ENCODE measurements at places on chromosomes 11 and 22.

GRCh38 chr11:94775567-94776327, 7.6 kb downstream of the AMOTL1 start:
- no peak for DNase-seq

- peak; percentile 80 for DNase-seq
Measured at GRCh38 chr11:118608360-118609227, 1.2 kb downstream of the PHLDB1 start.

- peak; percentile 86 for DNase-seq
Measured at GRCh38 chr11:123454060-123454651, 24.1 kb downstream of the GRAMD1B start.

GRCh38 chr11:28107191-28107749, 686 bp downstream of the KIF18A start:
- peak; percentile 29 for DNase-seq

DNA sequence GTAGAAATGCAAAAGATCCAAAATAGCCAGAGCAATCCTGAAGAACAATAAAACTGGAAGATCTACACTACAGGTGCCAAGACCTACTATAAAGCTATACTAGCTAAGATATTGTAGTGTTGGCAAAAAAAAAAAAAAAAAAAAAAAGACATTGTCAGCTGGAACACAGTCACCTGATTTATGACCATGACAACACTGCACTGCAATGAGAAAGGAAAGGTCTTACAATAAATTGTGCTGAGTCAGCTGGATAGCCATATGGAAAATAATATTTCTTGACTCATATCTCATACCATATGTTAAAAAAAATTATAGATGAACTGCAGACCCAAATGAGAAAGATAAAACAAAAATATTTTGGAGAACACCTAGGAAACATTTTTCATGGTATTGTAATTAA, 3.1 kb upstream of the PANX3 start:
- DNase-seq, result peak; percentile 44

- no peak for DNase-seq
Measured at GRCh38 chr22:39765046-39765445, 128.5 kb downstream of the ENTHD1 start.

DNA sequence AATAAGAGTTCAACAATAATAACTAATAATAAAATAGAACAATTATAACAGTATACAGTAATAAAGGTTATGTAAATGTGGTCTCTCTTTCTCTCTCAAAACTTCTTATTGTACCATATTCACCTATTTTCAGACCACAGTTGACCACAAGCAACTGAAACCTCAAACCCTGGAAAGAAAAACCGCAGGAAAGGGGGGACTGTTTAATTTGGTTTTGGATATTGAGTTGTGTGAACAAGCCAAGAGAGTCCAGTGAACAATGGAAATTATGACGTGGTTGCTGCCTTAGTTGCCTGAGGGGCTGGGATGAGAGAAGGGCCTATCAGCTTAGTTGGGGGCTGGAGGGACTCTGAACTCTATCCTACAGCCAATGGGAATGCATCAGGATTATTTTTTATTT, 178.7 kb upstream of the POU2AF2 start:
- peak; percentile 48 for DNase-seq

- DNase-seq, result no peak
Measured at GRCh38 chr11:72723508-72723907, 28.7 kb downstream of the ARAP1 start.

DNA sequence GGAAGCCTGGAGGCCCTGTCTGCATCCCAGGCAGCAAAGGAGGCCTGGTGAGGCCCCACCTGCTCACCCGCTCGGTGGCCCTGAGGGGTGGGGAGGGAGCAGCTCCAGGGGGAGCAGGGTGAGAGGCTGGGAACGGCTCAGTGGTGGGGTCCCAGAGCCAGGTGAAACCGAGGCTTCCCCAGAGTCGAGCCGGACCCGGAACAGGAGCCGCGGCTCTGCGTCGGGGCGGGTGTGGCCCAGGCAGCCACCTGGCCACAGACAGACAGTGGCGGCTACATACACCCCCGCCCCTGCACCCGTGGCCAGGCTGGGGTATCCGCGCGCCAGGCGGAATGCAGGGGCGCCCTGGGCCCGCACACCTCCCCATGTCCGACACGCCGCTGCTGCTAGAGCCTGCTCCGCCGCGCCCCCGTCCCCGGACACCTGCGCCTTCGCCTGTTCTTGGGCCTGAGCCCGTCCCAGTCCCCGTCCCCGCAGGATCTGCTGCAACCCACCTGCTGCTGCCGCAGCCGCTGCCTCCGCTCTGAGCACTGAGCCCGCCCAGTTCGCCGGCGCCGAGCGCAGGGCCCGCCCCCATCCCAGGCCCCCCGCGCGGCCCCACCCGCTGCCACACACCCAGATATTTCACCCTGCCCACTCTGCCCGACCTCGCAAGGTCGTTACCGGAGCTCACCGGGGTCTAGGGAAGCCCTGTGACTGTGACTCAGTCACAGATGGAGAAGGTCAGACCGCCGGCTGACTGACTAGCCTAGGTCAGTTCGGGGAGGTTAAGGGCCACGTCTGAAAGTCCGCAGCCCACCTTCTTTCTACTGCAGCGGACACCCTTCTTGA, at the start of gene SLC7A4:
SLC7A4 (minus strand) TSS at position 525 of the 831 bp plus-strand sequence. CDS start 749 bp downstream, outside the sequence.
- peak; percentile 35 for DNase-seq

- DNase-seq, result no peak
Measured at GRCh38 chr22:31603574-31603973, 58.4 kb downstream of the PISD start.

DNA sequence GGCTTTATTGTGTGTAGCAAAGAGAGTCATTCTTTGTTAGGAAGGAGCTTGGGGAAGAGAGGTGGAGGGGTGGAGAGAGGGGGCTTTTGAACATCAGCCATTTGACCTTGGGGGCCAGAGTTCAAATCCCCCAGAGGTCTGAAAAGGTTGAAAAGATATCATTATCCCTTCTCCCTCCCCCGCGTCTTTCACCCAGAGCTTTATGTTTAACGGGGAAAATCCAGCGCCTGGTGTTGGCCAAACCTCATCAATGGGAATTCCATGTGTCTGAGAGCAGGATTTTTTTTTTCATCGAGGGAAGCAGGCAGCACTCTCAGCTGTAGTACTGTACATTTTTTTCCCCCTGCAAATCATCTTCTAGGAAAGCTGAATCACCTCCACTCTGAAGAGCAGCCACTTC, 122.4 kb upstream of the HSD17B12 start:
- DNase-seq, result no peak

GRCh38 chr11:14454861-14455632, 44.6 kb downstream of the COPB1 start:
- DNase-seq, result peak; percentile 32

- no peak for DNase-seq
Measured at GRCh38 chr22:50676180-50676636, 3.6 kb downstream of the SHANK3 start.

DNA sequence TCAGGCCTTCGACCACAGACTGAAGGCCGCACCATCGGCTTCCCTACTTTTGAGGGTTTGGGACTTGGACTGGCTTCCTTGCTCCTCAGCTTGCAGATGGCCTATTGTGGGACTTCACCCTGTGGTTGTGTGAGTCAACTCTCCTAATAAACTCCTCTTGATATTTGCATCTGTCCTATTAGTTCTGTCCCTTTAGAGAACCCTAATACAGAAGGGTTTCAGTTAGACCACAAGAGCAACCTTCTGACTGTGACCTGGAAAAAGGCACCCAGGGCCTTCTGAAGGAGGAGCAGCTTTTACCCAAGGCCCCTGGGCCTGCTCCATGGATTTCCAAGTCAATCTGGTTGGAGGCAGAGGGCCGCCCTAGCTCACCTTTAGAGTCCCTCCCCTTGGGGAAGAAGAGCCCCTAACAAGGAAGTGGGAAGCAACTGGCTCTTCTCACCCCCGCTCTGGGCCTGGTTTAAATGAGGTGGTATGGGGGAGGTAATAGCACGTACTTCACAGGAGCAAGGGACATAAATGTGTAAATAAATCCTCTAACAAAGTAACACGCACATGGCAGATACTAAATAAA, 11.2 kb upstream of the CHST1 start:
- no peak for DNase-seq

- peak; percentile 43 for DNase-seq
Measured at GRCh38 chr22:45603619-45604018, 68.0 kb upstream of the ATXN10 start.

DNA sequence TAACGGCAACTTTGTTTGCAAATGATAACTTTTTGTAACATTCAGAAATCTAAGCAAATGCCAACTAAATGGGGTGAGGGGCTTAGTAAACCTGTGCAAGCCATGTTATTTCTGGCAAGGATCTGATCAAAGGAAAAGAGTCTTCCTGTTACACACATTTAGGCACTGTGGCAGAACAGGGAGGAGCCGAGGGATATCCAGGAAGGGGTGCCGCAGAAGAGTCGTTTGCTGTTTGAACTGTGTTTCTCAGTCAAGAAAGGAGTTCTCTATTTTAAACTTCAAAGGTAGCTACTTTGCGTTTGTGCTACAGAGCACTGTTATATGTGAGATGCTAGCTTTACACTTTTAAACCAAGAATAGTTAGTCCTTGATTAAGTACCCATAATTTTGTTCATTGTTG, 175.5 kb downstream of the ETS1 start:
- no peak for DNase-seq

GRCh38 chr22:45212992-45213751, 27.5 kb downstream of the KIAA0930 start:
- no peak for DNase-seq

DNA sequence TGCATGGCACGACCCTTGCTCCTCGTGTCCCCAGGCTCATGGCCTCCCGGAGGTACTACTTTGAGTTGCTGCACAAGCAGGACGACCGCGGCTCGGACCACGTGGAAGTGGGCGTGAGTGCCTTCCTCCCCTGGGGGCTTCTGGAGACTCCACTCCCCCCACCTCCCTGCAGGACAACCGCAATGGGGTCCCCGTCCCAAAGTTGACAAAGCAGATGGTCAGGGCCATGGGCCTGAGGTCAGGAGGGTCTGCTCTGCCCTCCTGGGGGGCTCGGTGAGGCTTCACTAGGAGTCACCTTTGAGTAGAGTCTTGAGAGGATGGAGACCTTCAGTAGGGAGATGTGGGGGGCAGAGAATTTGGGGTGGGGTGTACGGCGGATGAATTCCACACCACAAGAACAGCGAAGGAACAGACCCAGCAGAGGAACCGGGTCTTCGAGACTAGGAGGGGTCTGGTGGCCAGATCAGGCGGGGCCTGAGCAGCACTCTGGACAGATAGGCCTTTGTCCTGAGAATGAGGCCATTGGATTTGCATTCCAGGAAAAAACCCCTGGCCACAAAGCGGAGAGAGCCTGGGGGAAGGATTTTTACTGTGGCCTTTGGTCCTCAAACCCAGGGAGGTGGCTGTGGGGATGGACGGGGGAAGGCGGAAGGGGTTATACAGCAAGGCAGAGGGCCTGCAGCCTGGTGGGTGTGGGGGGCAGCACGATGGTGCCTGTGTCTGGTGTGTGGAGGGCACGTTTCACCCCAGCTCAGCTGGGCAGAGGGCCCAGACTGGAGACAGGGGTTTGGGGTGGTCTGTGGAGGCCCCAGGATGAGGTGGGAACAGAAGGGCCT, 4.6 kb downstream of the B4GALNT4 start:
- DNase-seq, result no peak

DNA sequence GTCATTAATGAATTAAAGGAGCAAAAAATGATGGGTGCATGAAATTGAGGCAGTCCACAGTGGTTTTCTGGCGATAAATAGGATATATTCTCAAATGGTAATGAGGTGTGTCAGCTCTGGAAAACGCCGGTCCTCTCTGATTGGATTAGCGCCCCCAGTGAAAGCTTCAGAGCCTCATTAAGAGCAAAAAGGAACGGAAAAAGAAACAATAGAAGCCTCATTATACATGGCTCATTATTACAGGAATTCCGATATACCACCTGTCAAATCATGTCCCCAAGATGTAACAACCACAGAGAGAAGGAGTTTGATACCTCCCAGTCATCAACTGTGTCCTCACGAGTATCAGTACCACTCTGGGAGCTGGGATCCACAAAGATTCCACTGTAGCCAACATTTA, 175.7 kb upstream of the PITPNB start:
- DNase-seq, result no peak

DNA sequence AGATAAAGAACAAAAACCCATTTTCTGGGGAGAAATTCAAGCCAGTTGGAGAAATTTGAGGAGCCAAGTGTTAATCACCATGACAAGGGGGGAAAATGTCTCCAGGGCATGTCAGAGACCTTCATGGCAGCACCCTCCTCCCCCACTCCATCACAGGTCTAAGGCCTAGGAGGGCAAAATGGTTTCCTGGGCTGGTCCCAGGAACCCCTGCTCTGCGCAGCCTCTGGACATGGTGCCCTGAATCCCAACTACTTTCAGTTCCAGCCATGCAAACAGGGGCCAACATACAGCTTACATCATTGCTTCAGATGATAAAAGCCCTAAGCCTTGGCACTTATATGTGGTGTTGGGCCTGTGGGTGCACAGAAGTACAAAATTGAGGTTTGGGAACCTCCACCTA, 167.5 kb downstream of the LUZP2 start:
- DNase-seq, result no peak

DNA sequence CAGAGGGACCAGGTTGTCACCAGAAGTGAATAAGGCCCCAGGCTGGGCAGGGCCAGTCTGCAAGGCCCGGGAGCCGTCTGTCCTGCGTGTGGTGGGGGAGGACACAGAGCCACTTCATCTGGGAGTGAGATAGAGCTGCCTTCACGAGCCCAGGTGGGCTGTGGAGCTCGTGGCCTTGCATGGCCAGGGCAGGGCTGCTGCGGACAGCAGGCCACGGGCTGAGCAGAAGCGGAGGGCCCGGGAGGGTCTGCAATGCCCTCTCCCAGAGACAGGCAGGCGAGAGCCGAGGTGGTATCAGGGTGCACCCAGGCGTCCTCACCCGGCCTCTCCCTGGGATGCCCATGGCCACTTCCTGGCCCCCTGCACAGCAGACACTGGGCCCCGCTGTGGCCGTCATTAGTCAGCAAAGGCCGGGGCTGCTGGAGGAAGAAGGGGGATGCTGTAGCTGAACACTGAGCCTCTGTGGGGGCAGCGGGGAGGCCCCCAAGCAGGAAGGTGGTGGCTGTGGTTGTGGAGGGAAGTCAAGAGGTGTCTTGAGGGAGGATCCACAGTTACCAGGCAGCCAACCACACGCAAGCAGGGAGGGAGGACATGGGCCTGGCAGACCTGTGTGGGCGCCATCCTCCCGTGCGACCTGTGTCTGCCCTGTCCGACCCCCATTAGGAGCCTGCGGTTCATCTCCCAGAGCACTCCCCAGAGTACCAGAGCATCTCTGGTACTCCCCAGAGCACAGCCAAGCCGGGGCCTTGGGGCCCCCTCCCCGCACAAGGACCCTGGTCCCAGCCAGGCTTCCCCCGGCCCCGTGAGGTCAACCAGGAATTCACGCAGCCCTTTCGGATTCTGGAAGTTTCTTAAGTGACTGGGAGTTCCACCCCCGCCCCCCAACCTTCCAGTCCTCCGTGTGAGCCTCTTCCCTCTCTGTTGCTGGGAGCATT, 1109.5 kb downstream of the BRD1 start:
- peak; percentile 75 for DNase-seq

- no peak for DNase-seq
Measured at GRCh38 chr11:118193910-118194566, 17.6 kb upstream of the SCN2B start.

GRCh38 chr11:110508786-110509185, 79.0 kb downstream of the FDX1 start:
- DNase-seq, result no peak

- no peak for DNase-seq
Measured at GRCh38 chr11:74468058-74468457, 709 bp upstream of the KCNE3 start.

Data from common myeloid progenitor, CD34-positive (primary cell).